ENCODE measurements at places on chromosomes 5 and 9. TPM values are rescaled to one million over a fixed set of nuclear protein-coding genes. Genes with fewer than 3 reads are reported as not detected.

Gene SNCB
- total RNA-seq, result 0.96 TPM

Gene OTP
- 3.1 TPM for total RNA-seq

Gene SLC25A2
- 0.72 TPM for total RNA-seq

GRCh38 chr9:134379831-134380365 is 53.6 kb downstream of the RXRA start:
- DNase-seq, result no peak
- H3K4me3 ChIP-seq, result no peak overlapping the region
- H3K4me1 ChIP-seq, result peaks cover 41% of the 10 kb centered on the region
- no peaks in the 10 kb centered on the region for H3K27me3 ChIP-seq

DNA sequence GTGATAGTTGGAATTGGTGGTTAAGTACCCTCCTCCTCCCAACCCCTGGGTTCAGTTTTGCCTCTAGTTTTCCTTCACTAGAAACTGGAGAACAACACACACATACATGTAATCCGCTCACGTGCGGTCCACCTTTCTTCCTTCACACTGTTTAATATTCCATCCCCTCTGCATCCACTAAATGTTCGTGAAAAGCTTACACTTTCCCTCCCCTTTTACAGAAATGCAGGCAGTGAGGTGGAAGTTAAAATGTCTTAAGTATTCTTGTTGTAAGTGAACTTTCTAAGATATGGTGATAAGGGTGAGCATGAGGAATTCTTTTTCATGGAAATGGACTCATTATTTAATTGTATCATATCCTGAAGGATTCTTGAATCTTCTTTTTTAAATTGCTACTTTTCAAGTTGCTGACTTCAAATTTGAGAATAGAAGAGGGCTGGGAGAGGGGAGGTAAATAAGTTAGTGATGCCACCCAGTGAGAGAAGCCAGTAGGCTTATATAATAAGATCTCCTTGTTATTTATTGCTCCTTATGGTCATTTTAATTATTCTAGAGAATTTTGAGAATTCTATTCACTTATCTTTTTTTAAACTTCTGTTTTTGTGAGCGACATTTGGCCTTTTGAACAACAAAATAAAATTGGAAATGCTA is 90.2 kb downstream of the TLE4 start:
- H3K4me3 ChIP-seq, result peak overlapping the region; percentile 82
- H3K36me3 ChIP-seq, result peaks cover 10% of the 10 kb centered on the region
- peaks cover 74% of the 10 kb centered on the region for H3K4me1 ChIP-seq
- peak overlapping the region; percentile 88 for H3K27ac ChIP-seq
- peaks cover 3% of the 10 kb centered on the region for H3K27me3 ChIP-seq

DNA sequence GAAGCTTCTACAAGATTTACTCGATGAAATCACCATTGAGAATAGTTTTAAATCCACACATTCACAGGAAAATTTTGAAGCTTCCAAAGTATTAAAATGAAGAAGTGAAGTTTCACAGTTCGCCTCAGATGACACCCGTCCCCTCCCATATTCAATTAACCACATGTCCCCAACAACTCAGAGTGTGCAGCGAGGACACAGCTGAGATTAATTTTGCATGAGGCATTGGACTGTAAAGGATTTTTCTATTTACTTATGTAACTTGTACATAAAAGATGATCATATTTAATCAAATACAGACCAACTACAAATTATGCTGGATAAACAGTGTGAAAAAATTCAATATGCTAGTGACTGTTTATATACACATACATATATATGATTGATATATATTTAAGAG is 84.7 kb upstream of the OLFM1 start:
- H3K27ac ChIP-seq, result no peak overlapping the region
- H3K4me3 ChIP-seq, result no peak overlapping the region
- no peaks in the 10 kb centered on the region for H3K4me1 ChIP-seq
- no peak for DNase-seq
- peaks cover 5% of the 10 kb centered on the region for H3K27me3 ChIP-seq
- H3K36me3 ChIP-seq, result peaks cover 2% of the 10 kb centered on the region

DNA sequence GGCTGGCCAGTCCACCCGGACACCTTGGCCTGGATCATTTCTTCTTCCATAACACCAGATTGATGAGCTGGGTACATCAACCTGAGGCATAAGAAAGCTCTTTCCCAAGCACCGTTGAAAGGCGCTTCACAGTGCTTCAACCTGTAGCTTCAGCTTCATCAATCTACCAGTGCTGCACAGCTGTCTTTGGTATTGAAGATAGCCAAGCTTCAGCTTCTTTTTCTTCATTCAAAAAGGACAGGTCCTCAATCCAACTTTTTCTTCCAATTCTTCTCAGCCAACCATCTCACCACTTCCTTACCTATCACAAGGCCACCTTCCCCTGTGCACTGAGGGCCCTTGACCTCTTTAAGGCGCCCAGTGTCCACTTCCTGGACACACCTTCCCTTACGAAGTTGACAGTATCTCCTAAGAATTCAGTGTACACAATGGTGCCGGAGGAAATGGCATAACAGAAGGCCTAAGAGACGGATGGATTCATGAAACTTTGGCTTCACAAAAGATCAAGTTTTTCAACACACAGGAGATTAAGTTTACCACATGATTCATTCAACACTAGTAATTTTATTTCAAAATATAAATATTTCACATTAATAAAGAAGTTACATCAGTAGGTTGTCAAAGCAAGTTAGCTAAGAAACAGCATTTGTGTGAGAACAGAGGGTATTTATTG is 1.4 kb upstream of the CTNNAL1 start:
- peaks cover 46% of the 10 kb centered on the region for H3K4me1 ChIP-seq
- no peaks in the 10 kb centered on the region for H3K27me3 ChIP-seq
- H3K4me3 ChIP-seq, result peak overlapping the region; percentile 93
- peaks cover 9% of the 10 kb centered on the region for H3K36me3 ChIP-seq
- DNase-seq, result no peak

GRCh38 chr5:101174981-101175380 is 271.9 kb upstream of the ST8SIA4 start:
- no peaks in the 10 kb centered on the region for H3K36me3 ChIP-seq
- H3K27me3 ChIP-seq, result no peaks in the 10 kb centered on the region
- no peak overlapping the region for H3K27ac ChIP-seq
- H3K4me3 ChIP-seq, result no peak overlapping the region
- H3K4me1 ChIP-seq, result no peaks in the 10 kb centered on the region

- no peaks in the 10 kb centered on the region for H3K27me3 ChIP-seq
- no peak overlapping the region for H3K4me3 ChIP-seq
- no peak for DNase-seq
- H3K36me3 ChIP-seq, result no peaks in the 10 kb centered on the region
- H3K27ac ChIP-seq, result no peak overlapping the region
These were observed 28.1 kb downstream of the ACSL6 start for GRCh38 chr5:131983244-131983771.

GRCh38 chr9:111983484-111983908 is 86.9 kb downstream of the UGCG start:
- H3K4me1 ChIP-seq, result peaks cover 5% of the 10 kb centered on the region
- no peak overlapping the region for H3K27ac ChIP-seq
- H3K27me3 ChIP-seq, result no peaks in the 10 kb centered on the region
- DNase-seq, result no peak
- no peak overlapping the region for H3K4me3 ChIP-seq

DNA sequence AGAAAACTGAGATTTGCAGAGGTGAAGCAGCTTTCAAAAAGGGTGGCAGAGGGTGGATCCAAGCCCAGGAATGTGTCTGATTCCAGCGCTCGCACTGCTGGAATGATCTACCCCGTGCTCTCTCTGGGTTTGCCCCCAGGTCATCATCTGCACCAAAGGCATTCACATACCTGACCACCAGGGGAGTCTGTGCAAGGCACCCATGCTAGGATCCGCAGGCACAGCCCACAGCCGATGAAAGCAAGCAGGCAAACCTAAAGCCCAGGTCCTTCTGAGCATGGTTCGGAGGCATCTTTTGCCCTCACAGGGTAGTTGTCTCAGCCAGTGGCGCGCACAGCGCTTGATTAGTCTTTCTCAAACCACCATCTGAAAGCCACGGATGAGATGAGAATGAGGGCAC is 56.6 kb downstream of the TEK start:
- H3K4me1 ChIP-seq, result peaks cover 5% of the 10 kb centered on the region
- no peak overlapping the region for H3K27ac ChIP-seq
- H3K27me3 ChIP-seq, result no peaks in the 10 kb centered on the region
- DNase-seq, result no peak
- H3K4me3 ChIP-seq, result no peak overlapping the region
- H3K36me3 ChIP-seq, result no peaks in the 10 kb centered on the region

DNA sequence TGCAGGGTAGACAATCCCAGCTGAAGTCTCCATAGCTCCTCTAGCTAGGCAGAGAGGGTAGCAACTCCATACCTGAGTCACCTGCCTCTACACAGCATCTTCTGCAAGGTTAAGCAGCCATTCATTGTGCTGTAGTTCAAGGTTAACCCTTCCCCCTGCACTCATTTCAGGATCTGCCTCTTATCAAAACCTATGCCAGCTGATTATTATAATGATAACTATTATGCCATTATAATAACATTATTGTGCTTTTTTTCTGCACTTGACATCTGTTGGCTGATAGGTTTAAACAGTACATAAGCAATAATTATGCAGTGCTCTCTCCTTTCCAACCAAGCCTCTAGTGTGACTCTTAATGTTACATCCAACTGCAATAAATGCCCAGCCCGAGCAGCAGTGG is 17.3 kb downstream of the SIL1 start:
- H3K27me3 ChIP-seq, result no peaks in the 10 kb centered on the region
- peaks cover 2% of the 10 kb centered on the region for H3K36me3 ChIP-seq
- no peak overlapping the region for H3K27ac ChIP-seq

DNA sequence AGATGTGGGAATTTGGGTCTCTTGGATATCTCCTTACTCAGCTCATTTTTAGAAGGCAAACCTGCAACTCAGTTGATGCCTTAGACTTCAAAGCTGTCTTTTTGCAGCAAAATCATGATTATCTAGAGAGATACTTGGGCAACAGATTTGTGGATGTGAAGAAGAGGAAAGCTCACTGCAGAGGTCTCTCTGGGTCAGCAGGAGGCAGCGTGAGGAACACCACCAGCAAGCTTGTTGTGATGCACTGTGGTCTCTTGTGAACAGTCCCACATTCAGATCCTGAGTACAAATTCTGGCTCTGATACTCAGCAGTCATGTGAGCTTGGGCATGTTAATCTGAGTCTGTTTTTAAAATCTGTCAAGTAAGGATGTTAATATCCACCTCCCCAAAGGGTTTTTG is 26.3 kb upstream of the DMRT3 start:
- H3K4me1 ChIP-seq, result no peaks in the 10 kb centered on the region
- no peak for DNase-seq
- H3K27me3 ChIP-seq, result peaks cover 27% of the 10 kb centered on the region
- H3K36me3 ChIP-seq, result no peaks in the 10 kb centered on the region

- H3K27ac ChIP-seq, result no peak overlapping the region
- H3K4me1 ChIP-seq, result no peaks in the 10 kb centered on the region
- peaks cover 10% of the 10 kb centered on the region for H3K27me3 ChIP-seq
These were observed 45.1 kb downstream of the SH3GL2 start for GRCh38 chr9:17623965-17624364.

DNA sequence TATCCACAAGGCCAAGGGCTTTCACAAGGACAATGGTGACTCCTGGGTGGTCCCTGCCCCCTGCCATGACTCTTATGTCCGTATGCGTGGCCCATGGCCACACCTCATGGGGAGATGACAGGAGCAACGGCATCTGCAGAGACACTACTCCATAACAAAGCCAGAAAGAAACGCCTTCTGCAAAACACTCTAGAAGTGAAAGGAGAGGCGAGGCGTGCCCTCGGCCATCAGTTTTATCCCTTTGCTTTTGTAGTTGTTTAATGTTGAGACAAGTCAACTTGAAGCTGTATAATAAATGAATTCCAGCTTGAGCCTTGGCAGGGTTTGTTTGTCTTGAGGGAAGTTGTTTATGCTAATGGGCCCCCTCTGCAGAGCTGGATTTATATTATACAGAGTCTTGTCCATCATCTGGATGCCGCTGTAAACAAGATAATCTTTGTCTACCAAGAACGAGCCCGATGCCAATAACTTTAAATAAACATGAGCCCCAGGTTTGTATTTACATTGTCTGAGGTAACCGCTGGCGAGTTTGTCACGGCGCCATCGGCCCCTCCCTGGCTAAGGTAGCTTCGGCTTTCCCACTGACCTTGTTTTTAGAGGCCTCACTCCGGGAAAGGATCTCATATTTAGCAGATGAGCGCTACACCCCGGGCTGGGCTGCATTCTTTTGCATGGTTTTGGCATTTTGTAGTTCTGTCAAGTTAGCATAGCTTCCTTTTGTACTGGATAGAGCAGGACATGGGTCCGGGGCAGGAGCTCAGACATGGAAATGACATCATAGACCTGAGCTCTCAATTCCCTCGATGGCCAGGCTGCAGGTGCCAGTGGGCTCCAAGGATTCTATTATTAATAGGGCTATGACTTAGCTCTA is 165.3 kb downstream of the ERCC6L2 start:
- H3K4me1 ChIP-seq, result peaks cover 7% of the 10 kb centered on the region
- no peak overlapping the region for H3K27ac ChIP-seq
- no peak for DNase-seq
- no peaks in the 10 kb centered on the region for H3K27me3 ChIP-seq
- no peak overlapping the region for H3K4me3 ChIP-seq

GRCh38 chr9:116952436-116952810 is 265.3 kb downstream of the TRIM32 start:
- H3K36me3 ChIP-seq, result no peaks in the 10 kb centered on the region
- H3K4me1 ChIP-seq, result no peaks in the 10 kb centered on the region
- no peak overlapping the region for H3K27ac ChIP-seq
- peaks cover 4% of the 10 kb centered on the region for H3K27me3 ChIP-seq
- no peak overlapping the region for H3K4me3 ChIP-seq
- no peak for DNase-seq

GRCh38 chr9:2087500-2088313 is 72.6 kb downstream of the SMARCA2 start:
- H3K27ac ChIP-seq, result no peak overlapping the region
- no peak for DNase-seq
- H3K4me1 ChIP-seq, result no peaks in the 10 kb centered on the region

DNA sequence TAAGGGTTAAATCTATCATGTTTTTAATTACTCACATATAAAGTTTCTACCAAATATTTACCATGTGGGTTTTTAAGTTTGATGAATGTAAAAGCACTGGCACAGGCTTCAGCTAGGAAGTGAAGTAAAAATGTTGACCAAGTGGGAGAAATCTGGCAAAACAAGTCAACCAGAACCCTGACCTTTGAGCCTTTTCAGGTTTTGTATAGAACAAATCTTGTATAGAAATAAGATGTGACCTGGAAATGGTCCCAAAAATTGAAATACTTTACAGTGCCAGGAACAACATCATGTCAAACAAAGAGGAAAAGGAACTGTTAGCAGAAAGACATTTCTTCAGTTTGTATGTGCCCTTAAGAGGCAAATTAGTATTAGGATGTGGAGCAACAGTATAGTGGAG is 137.6 kb downstream of the CCDC192 start:
- peaks cover 6% of the 10 kb centered on the region for H3K36me3 ChIP-seq
- no peak overlapping the region for H3K27ac ChIP-seq

GRCh38 chr5:14545862-14546261 is 35.7 kb upstream of the OTULINL start:
- H3K27me3 ChIP-seq, result peaks cover 6% of the 10 kb centered on the region
- no peak overlapping the region for H3K27ac ChIP-seq
- H3K4me1 ChIP-seq, result no peaks in the 10 kb centered on the region
- DNase-seq, result no peak
- no peaks in the 10 kb centered on the region for H3K36me3 ChIP-seq
- H3K4me3 ChIP-seq, result no peak overlapping the region
